ENCODE measurements at places on chromosomes 4 and X. TPM values are rescaled to one million over a fixed set of nuclear protein-coding genes. Genes with fewer than 3 reads are reported as not detected.

DNA sequence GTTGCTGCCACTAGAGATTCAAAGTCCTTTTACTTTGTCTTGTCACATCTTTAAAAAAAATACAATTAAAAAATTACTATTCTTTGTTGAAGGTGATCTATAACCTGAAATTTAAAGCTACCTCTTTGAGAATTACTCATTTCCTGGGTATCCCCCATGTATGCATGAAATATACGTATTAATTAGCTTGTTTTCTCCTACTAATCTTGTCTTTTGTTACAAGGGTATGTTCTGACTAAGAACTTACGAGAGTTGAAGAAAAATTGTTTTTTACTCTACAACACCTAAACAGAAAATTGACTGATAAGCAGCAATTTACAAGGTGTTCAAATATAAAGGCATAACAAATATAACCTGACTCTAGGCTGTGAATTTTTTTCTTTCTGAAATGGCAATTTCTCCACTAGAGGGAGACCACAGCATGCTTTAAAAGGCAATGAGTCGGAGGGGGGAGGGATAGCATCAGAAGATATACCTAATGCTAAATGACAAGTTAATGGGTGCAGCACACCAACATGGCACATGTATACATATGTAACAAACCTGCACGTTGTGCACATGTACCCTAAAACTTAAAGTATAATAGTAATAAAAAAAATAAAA is 249.6 kb downstream of the OPHN1 start:
- no peak for DNase-seq

DNA sequence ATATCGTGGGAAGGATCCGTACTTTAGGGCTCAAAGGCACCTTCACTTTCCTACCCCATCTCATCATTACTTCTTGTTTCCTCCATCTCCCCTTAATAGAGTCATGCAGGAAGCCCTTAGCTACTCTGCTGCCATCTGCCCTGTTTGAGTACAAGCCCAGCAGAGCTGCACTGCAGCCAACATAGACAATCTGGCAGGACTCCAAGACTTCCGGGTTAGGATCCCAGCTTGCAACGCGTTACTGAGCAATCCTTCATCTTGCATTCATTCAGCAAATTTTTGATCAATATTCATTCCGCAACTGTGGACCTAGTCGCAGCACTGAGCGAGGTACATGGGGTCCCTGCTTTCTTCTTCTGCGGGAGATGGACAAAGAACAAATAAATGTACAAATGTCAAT is 344.9 kb downstream of the BCOR start:
- DNase-seq, result no peak

Gene GASK1B
- total RNA-seq, result 61.5 TPM

DNA sequence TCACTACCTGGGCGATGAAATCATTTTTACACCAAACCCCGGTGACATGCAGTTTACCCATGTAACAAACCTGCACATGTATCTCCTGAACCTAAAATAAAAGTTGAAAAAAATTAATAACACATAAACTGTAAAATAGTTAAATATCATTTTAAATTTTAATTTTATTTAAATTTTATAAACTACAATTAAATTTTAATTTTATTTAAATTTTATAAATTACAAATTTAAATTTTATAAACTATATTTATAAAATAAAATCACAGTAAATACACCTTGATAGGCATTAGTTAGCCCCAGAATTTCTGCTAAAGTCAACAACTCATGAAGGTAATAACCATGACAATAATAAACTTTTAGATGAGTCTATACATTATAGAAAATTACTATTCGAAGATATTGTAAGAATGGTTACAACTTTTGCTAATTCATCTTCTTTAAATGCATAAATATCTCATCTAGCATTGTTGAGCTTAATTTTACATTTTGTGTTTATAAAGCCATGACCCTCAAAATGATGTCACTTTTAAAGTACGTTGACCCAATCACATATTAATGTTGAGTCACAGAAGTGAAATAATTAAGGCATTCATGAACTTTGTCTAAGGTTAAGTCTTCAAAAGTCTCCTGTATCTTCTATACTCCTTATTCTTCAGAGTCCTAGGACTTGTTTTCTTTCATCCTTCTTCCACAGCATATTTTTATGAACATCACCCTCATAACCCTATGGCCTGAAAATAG is 755.8 kb upstream of the LCORL start:
- DNase-seq, result no peak

Gene EDNRA
- total RNA-seq, result 29.2 TPM

DNA sequence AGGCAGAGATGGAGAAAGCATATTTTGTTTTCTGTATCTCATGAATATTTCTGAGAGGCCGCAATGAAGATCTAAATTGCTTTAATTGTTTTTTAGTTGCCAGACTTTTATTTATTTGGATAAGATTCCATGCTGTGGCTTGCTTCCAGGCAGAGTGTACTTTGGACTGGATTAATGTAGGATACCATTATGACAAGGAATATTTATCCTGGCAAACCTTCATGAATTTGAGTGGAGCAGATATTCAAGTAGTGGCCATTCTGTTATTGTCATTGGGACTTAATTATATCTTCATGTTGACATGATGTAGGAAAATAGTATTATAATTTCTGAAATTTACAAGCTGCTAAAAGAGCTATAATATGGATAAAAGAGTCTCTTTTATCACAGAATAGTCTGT is 182.9 kb downstream of the C4orf33 start:
- DNase-seq, result no peak

GRCh38 chrX:72712094-72712755 is 1.9 kb downstream of the PHKA1 start:
- no peak for DNase-seq

Gene AMTN
- total RNA-seq, result not detected

GRCh38 chrX:71579136-71579989 is 1.1 kb downstream of the GCNA start:
- no peak for DNase-seq

Gene PARM1
- 89.1 TPM for total RNA-seq

DNA sequence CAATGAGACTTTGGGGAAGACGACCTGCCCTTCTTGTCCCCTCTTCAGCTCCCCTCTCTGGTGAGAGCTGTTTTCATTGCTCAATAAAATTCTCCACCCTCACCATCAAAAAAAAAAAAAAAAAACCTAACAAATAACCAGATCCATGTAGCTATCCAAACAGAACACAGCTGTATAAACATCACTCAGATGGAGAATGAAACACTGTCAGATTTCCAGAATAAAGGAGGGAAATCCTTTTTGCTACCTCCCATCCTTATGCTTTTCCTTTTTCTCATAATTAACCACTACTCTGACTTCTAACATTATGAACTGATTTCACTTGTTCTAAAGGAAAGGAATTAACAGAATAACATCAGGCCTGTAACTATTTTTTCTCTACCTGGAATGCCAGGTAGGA is 155.6 kb downstream of the PPP4R3C start:
- no peak for DNase-seq

Gene TEX11
- not detected for total RNA-seq

DNA sequence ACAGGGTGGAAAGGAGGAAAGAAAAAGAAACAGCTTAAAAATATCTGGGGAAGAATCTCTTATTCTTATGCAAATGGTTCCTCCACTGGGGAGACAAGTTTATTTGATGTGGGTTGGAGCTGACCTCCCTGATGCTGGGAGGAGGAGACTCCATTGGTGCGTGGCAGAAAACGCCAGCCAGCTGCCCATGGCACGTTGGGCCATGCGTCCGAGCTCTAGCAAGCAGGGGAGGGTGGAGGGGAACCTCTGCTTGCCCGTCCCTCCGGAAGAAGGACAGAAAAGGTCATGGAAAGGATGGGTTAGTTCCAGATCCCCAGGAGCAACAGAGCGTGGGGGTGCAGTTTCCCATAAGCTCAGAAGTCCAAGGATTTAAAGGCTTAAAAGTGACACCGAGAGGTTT is 210.4 kb downstream of the KLHL4 start:
- DNase-seq, result no peak

DNA sequence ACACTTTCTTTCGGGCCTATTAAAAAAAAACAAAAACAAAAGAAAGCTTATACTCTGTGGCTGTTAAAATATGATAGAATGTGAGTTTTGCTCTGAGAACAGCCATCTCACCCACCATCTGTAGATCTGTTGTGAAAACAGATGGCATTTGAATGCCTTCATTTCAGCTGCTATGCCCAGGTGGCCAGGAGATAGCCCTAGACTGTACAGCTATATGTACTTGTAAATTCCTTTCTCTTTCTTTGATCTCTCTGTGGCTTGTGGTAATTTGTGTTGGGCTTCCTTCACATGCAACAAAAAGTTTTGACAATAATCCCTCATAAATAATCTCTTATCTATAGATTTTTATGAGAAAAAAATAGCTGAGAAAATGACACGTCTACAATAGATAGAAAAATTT is 38.1 kb downstream of the PNPLA4 start:
- no peak for DNase-seq

DNA sequence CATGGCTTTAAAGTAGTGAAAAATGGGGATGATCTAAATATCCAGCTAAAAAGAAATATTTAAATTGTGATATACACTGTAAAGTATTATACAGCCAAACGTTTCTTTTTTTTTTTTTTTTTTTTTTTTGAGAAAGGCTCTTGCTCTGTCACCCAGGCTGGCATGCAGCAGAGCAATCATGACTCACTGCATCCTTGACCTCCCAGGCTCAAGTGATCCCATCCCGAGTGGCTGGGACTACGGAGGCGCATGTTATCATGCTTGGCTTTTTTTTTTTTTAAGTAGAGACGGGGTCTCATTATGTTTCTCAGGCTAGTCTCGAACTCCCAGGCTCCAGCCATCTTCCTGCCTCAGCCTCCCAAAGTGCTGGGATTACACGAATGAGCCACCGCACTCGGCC is 17.1 kb downstream of the SMIM14 start:
- DNase-seq, result peak; percentile 73

DNA sequence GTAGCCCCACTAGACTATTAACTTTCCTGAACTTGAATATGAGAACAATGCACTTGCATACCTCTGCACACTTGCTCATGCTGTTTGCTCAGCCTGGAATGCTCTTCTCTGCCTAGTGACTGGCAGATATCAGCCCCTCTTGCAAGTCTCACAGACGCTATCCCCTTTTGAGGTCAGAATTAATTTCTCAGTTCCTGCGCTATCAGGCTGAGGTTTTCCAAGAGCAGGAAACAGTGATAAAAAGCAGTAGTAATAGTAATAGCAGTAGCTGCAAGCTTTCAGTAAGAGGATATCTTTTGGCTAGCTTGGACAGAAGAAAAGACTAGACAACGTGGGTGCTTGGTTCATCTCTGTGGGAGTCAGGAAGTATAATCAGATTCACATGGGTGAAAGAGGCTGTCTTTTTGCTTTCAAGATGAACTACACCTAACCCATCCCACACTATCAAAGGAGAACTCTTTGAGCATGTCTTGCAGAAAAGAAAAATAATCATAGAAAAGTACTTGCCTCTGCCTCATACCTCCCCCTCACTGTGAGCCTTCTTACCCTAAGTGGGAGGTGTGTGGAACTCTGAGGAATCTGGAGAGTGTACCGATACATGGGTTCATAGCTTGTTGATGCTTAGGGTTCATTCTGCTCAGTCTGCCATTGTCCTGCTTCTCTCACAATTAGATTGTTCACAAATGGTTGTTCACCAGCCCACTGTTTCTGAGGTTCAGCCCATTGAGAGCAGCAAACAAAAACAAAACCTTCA is 11.3 kb upstream of the DRP2 start:
- DNase-seq, result no peak

- no peak for DNase-seq
Observed at GRCh38 chr4:2623442-2623841, 87.0 kb downstream of the FAM193A start.

Gene GAK
- 38.1 TPM for total RNA-seq

GRCh38 chrX:107766470-107767150 is 9.0 kb downstream of the TSC22D3 start:
- DNase-seq, result peak; percentile 49

Gene PAGE5
- not detected for total RNA-seq

Gene CT47B1
- total RNA-seq, result not detected

GRCh38 chr4:6402566-6403399 is 69.6 kb downstream of the PPP2R2C start:
- DNase-seq, result no peak

DNA sequence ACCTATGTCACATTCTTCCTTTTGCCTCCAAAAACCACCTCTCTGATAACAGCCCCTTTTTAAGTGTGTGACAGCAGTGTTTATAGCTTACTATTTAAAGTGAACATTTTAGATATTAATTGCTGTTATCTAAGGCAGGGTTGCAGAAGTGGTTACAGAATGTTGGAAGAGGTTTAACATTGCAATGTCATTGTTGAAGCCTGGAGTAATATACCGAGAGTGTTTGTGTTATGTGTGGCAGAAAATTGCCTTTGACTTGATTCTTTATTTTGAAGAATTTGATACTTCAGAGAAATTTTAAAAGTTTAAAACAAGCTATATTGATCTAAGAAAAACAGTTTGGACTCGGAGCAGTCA is 37.1 kb downstream of the SMARCAD1 start:
- no peak for DNase-seq

DNA sequence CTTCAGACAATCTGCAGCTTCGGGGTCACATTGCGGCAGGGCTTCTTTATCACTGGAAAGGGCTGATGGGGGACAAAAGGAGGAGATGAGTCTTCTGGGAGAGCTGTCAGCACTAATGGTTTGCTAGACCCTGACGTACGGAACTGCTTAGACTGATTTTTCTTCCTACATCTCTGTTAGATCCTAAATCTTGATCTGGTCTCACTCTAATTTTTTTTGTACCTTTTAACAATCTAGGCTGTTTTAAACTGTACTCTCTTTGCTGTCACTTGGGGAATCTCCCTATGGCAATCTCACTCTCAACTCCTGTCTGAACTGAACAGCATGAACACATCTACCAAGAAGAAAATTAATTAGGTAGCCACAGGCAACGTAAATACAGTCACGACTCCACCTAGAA is 120.1 kb downstream of the SNCA start:
- DNase-seq, result no peak

DNA sequence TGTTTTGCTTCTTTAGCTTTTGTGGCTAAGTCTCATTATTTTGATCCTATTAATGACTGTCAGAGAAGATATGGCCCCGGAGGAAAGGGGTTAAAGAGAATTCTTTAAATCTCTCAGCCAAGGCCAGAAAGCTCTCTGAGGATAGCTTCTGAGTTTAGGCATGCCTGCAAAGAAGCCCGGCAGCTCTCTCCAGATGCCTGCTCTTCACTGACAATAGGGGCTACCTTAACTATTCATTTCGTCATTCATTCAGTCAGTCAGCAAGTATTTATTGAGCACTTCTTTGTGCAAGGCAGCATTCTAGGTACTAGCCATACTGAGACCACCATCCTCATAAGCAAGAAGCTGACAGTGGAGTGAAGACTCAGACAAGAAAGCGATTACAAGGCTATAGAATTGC is 34.0 kb upstream of the BMP15 start:
- no peak for DNase-seq

GRCh38 chr4:83207497-83208101 is 77.0 kb downstream of the COQ2 start:
- no peak for DNase-seq
